ENCODE measurements at places on chromosomes 3 and 15.

DNA sequence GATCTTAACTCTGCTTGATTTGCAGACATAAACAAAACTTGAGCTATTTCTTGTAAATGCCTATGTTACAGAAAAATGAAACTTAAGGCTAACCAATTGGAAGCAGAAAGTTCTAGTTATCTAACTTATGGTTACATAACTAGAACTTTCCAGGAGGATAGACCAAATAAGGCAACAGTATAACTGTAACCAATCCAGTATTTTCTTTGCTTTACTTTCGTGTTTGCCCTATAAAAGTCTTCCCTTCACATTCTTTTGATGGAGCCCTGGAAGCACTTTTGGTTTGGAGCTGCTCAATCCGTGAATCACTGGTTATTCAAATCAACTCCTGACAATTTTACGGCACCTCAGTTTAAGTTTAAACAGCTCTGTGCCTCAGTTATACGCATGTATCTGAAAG, 164.6 kb downstream of the SUCLG2 start:
- no peak for DNase-seq

- no peak for DNase-seq
Observed at GRCh38 chr3:69698728-69699127, 40.5 kb upstream of the MITF start.

DNA sequence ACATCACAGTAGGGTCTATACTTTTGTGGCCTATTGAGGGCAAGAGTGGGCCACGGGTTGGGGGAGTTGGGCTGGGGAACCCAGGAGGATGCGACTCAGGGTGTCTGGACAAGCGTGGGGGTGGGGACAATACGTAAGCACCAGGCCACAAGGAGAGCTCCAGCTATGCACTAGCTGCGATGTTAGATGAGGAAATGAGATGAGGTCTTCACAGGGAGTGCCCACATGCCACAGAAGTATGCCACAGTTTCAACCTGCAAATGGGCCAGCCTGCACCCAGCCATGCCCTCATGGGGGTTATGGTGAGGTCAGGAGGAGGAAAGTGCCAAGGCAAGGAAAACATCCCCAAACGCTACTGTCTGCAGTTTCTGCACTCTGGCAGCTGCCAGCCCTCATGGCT, 30.5 kb downstream of the CACNA2D2 start:
- DNase-seq = no peak

- DNase-seq = no peak
Observed at GRCh38 chr3:96959474-96959873, 145.1 kb downstream of the EPHA6 start.

- DNase-seq = no peak
Observed at GRCh38 chr3:122443090-122443489, 27.2 kb upstream of the WDR5B start.

DNA sequence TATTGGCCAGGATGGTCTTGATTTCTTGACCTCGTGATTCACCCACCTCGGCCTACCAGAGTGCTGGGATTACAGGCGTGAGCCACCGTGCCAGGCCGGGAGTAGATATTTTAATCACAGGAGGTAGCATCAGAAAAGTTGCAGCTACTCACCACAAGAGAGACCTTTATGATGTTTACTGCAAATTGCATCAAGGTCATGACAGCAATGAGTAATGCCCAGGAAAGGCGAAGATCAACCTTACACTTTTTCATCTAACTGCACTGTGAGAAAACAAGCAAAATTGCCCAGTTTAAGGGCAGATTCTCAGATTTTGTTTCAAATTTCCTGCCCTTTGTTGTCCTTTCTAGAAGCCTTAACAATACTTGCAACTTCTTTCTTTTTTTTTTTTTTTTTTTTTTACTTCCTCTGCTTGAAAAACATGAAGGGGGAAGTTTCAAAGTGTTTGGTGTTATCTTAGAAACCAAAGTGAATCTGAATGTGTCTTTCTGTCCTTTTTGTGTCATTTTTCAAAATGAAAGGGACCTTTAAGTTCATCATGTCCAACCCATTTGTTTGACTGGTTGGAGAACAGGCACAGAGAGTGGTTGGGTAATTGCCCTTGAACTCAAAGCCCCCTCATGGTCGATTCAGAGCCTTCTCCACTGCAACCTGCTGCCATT, 25.0 kb downstream of the TGFBR2 start:
- no peak for DNase-seq

DNA sequence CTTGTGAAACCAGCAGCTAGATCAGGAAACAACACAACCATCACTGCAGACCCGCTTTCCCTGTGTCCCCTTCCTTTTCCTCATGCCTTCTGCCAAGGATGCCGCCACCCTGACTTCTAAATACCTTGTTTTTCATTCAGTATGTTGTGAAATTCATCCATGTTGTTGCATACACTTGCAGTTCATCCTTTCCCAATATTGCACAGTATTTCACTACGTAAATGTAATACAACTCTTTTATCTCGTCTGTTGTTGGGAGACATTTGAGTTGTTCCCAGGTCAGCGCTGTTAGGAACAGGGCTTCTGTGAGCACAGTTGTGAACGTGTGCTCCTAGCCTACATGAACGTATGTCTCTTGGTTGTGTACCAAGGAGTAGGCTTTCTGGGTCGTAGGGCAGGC, 24.2 kb downstream of the TLNRD1 start:
- DNase-seq = no peak

GRCh38 chr3:9340472-9340902, 22.4 kb upstream of the THUMPD3 start:
- DNase-seq = no peak
